Kidney capillary endothelial cell (primary cell): ENCODE measurements at places on chromosomes 11 and 22.
A peak's percentile ranks its signal among the peaks of the same experiment; 100 is the strongest.

- no peak for DNase-seq
These were observed 15.2 kb downstream of the POLR2F start for GRCh38 chr22:37968452-37969251.

GRCh38 chr11:3860375-3860774, 4.9 kb downstream of the STIM1 start:
- no peak for DNase-seq

- DNase-seq, result no peak
These were observed 167.1 kb downstream of the SNX19 start for GRCh38 chr11:130749216-130749615.

DNA sequence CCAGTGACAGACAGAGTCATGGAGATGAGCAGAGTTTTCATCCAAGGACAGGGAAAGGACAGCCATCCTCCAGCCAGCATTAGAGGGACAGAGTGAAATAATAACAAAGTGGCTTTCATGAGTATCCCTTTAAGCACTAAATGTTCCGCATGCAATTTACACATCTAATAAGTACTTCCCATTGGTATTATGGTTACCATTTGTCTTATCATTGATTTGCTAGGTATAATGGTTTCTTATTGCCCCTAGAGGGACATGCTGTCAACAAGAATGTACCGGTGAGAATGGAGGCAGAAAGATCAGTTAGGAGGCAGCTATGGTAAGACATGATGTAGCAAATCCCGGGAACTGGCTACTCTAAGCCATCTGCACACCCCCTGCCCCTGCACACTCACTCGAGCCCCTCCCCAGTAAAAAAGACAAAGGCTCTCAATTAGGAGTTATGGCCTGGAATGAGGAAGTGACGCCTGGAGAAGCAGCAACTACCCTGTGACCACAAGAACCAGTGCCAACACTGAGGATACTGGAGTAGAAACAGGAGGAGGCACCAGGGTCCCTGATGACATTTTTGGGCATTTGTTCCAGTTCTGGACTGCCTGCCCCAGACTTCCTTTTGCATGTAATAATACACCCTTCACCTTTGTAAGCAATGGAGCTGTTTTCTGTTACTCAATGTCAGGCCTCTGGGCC, 30.2 kb upstream of the HMGXB4 start:
- DNase-seq, result no peak

- DNase-seq, result no peak
These were observed 21.9 kb downstream of the ASCC2 start for GRCh38 chr22:29816128-29816527.

- DNase-seq, result no peak
These were observed 32.8 kb upstream of the MYEOV start for GRCh38 chr11:69261116-69261515.

- DNase-seq, result no peak
These were observed 7.6 kb downstream of the BAD start for GRCh38 chr11:64276653-64277431.

GRCh38 chr11:61023086-61023965, 51.8 kb downstream of the CD6 start:
- DNase-seq, result no peak

GRCh38 chr11:128503245-128503991, 83.9 kb downstream of the ETS1 start:
- peak; percentile 80 for DNase-seq

GRCh38 chr11:72233773-72234513, 9.4 kb downstream of the INPPL1 start:
- DNase-seq, result no peak

GRCh38 chr11:120023120-120023519, 114.8 kb downstream of the TRIM29 start:
- DNase-seq, result no peak

- DNase-seq, result no peak
These were observed 22.4 kb upstream of the GNB1L start for GRCh38 chr22:19876941-19877625.
